ENCODE measurements at places on chromosomes 6 and 20.

- no peak for DNase-seq
Measured at GRCh38 chr20:41733151-41733550, 115.0 kb upstream of the CHD6 start.

- DNase-seq, result no peak
Measured at GRCh38 chr6:158715330-158716311, 65.8 kb downstream of the SYTL3 start.

GRCh38 chr20:7161690-7162089, 394.2 kb downstream of the BMP2 start:
- no peak for DNase-seq

DNA sequence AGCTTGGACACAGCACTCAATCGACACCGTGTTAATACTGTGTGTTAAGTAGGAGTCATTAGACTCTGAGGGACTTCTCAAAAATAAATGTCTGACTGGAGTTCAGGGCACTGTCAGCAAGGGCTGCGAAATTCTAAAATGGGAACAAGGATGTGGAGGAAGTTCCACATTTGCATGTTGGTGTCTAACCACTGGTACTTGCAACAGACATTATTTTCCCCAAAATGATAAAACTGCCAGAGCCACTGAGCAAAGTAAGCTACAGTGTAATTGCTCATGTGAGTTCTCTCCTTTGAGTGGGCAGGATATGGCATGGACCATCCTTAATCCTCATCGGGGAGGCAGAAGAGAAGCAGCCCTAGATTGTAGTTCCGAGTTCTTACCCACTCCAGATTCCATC, 215.9 kb downstream of the SLC24A3 start:
- DNase-seq, result no peak

- DNase-seq, result no peak
Measured at GRCh38 chr20:3922983-3923339, 33.8 kb downstream of the PANK2 start.

- DNase-seq, result no peak
Measured at GRCh38 chr20:62327726-62328495, 25.1 kb downstream of the ADRM1 start.

- no peak for DNase-seq
Measured at GRCh38 chr20:59385480-59385879, 85.1 kb downstream of the EDN3 start.

DNA sequence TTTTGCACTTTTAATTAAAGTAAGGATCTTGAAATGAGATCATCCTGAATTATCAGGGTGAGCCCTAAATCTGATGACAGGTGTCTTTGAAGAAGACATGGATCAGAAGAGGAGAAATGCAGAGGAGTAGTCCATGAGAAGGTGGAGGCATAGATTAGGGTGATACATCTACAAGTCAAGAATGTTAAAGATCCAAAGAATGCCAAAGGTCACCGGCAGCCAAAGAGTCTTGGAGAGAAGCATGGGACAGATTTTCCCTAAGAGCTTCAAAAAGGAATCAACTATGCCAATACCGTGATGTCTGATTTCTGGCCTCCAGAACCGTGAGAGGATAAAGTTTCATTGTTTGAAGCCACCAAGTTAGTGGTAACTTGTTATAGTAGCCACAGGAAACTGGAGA, 59.0 kb upstream of the THEMIS start:
- DNase-seq, result no peak

GRCh38 chr6:51554029-51554428, 533.4 kb downstream of the PKHD1 start:
- no peak for DNase-seq

DNA sequence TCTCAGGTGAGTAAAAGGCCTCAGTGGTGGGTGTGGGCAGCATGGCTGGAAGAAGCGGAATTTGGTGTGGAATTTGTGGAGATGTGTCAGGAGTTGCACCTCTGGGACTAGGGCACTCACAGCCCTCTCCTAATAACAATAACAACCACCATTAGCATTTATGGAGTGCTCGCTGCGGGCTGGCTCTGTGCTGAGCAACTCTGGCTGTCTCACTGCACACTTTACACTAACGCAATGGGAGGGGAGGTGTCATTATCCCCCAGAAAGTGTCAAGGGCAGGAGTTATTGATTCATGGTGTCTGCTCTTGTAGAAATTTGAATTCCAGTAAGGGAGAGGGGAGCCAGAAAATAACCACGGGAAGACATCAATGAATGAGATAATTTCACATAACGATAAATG, 22.7 kb upstream of the SCRT2 start:
- no peak for DNase-seq

DNA sequence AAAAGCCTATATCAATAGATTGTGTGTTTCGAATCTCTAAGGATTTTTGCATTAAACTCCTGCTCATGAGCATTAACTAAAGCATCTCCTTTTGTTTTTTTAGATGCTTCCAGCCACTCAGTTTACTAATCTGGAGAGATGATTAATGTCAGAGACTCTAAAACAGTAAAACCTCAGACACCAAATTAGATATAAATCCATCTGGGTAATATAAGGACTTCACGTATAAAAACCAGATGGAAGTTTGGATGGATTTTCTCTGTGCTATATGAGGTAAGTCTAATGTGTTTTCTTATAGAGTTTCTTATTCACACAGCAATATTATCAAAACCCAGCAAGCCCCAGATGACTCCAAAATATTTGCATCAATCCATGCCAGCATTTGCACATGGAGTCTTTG, 137.2 kb downstream of the SYNE1 start:
- no peak for DNase-seq

- no peak for DNase-seq
Measured at GRCh38 chr6:39021779-39022178, 26.8 kb upstream of the GLP1R start.

GRCh38 chr6:92408350-92408749, 1011.0 kb downstream of the EPHA7 start:
- DNase-seq, result no peak

GRCh38 chr20:12433724-12434123, 516.0 kb downstream of the BTBD3 start:
- no peak for DNase-seq

DNA sequence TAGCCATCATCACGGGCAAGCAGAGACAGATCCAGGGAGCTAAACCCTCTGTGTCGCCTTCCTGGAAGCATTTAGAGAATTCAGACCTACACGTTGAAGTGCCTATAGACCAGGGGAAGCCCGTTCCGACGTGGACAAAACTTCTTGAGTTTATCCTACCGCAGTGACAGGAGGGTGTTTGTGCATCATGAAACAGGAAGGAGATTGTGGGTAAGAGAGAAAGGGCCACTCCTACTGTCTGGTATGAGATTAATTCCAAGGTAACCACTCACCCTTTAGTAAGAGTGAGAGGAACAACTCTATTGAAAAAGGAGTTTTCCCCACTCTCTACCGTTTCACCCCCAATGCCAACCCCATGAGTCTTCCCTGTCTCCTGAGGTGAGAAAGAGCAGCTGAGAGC, 133.7 kb downstream of the TFAP2C start:
- no peak for DNase-seq

DNA sequence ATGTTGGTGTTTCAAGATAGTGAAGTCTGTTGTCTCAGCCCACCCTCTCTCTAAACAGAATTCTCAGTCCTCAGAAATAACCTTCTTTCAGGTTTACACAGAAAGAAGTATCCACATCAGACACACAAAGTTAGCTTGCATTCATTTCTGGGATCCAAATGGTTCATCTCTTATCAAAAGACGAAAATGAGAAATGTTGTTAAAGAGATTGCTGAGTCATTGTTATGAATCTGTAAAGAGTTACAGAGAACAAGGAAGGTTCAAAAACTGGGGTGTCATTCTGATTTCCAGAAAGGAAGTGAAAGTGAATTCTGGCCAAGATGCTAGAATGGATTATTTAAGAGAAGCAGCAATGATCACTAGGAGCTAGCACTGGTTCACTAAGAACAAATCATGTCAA, 90.5 kb upstream of the ATXN1 start:
- no peak for DNase-seq

- DNase-seq, result no peak
Measured at GRCh38 chr6:114418304-114418972, 75.6 kb upstream of the HS3ST5 start.

DNA sequence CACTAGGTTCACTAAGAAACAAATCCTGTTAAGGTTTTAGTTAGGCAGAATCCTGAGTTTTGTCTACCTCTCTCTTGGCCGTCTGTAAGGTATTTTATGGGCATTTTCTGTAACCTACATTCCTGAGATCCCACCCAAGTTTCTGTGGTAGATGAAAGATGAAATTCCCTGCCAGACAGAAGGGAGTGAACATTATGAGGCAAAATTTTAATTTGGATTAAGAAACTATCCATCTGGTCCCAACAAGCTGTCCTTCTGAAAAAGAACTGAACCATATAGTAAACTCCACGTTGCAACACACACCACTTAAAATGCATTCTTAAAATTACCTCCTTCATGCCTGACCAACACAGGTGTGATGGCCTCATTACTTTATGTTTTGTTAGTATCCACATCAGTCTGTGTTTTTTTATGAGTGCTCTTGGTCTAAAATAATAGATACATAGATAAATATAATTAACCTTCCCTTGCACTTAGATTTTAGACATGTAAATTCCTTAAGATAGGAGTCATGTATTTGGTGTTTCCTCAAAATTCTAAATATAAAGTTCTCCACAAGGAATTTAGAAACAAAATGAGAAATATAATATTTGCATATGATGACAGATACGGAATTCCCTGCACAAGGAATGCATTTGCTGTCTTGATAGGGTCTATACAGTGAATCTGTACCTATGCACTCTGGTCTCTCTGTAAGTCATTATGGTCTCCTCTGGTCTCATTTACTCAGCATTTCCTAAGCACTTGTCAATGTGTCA, 86.5 kb downstream of the CHD6 start:
- no peak for DNase-seq

GRCh38 chr6:79158856-79159516, 75.5 kb downstream of the HMGN3 start:
- no peak for DNase-seq

- no peak for DNase-seq
Measured at GRCh38 chr6:116136373-116136772, 10.4 kb upstream of the COL10A1 start.
